ENCODE measurements at places on chromosomes 16 and 17.

GRCh38 chr17:8859804-8860430 lies 7.6 kb downstream of the PIK3R6 start:
- no peak for DNase-seq

DNA sequence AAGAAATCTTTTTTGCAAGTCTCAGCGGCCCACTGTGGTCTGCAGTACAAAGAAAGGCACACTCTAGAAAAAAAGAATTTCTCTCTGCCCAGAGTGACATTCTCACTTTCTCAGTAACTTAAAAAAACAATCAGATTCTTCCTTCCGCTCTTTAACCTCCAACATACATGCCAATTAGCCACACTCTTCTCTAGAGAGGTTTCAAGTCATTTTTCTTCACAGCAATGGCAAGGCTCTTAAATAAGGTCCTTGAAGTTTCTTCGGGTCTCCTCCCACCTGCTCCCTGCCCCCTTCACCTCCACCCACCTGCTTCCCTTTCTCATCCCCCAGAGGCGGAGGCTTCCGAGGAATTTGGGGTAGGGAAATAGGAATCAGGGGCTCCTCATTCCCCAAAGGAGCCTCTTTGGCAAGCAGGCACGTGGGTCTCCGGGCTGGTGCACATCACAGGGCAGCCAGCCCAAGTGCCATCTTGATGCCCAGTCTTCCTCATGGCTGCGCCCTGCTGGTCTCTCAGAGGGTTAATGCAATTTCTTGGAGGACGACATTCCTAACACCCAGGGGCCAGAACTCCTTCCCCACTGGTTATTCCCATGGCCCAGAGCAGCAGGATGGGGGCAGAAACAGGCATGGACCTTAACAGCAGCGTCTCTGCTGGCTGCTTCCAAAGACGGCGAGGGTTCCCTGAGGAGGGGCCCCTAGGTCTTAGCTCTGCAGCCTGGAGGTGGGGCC lies 855 bp upstream of the MEOX1 start:
- no peak for DNase-seq

GRCh38 chr16:58157951-58158540 lies 28.9 kb upstream of the CFAP20 start:
- no peak for DNase-seq

GRCh38 chr17:8300627-8301242 lies 5.5 kb upstream of the SLC25A35 start:
- DNase-seq = peak; percentile 38

- DNase-seq = no peak
Measured at GRCh38 chr16:30778549-30779244, 8.3 kb downstream of the ZNF629 start.

GRCh38 chr16:2056681-2057407 lies 9.1 kb downstream of the TSC2 start:
- DNase-seq = no peak

GRCh38 chr16:25052151-25052511 lies 37.0 kb upstream of the ARHGAP17 start:
- no peak for DNase-seq

DNA sequence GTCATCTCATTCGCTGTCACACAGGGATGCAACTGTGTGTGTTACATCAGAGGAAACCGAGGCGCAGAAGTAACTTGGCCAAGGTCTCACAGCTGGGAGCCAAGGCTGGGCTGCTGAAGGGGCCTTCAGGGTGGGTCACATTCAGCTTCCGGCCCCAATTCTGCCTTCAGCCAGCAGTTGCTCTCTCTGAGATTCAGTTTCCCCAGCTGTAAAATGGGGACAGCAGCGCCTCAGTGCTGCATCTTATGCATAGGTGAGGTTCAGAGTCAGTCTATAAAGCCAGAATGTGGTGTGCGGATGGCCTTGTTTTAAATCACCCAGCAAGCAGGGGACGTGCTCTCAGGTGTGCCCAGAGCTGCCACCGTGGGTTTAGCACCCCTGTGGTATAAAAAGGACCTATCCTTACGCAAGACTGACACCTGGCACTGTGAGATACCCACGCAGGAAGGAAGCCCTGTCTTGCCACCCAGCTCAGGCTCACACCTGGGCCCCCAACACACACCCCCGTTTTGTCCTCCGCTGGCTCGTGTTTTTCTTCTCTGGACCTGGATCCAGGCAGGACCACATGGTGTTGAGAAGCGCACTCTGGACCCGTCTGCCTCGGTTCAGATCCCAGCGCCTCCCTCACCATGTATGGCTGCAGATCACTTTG lies 94.6 kb upstream of the GSE1 start:
- no peak for DNase-seq

- no peak for DNase-seq
Measured at GRCh38 chr17:82201498-82201910, 11.1 kb downstream of the CCDC57 start.

- peak; percentile 35 for DNase-seq
Measured at GRCh38 chr16:55701442-55702319, 45.9 kb downstream of the SLC6A2 start.

- no peak for DNase-seq
Measured at GRCh38 chr16:23729503-23730424, 16.7 kb upstream of the ERN2 start.

DNA sequence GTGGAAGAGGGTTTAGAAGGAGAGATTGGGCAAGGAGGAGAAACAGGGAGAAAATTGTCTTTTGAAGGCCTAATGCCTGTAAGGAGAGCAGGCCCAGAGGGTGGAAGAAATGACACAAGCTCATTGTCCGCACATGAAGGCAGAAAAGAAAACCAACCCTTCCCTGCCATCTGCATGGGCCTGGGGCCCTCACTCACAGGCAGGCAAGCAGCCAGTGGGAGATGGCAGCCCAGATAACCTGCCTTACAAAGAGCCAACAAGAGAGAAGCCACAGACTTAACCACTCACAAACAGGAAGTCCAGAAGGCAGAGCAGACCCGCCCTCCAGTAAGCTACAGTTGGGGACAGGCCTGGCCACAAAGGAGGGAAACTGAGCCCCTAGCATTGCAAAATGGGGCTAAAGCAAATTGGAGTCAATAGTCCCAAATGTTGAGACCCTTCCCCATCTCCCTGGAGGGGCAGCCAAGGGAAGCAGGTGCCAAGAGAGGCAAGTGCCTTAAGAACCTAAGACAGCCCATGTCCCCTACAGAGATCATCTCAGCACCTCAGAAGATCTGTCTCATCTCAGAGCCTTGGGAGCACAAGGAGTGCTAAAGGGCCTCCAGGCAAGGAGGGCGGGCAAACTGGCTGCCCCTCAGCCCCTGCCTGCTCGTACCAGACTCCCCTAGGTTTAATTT lies 7.3 kb upstream of the TSPOAP1 start:
- DNase-seq = no peak

GRCh38 chr16:57473176-57473840 lies 10.8 kb downstream of the POLR2C start:
- no peak for DNase-seq

- DNase-seq = no peak
Measured at GRCh38 chr16:84892097-84892496, 72.3 kb downstream of the CRISPLD2 start.

DNA sequence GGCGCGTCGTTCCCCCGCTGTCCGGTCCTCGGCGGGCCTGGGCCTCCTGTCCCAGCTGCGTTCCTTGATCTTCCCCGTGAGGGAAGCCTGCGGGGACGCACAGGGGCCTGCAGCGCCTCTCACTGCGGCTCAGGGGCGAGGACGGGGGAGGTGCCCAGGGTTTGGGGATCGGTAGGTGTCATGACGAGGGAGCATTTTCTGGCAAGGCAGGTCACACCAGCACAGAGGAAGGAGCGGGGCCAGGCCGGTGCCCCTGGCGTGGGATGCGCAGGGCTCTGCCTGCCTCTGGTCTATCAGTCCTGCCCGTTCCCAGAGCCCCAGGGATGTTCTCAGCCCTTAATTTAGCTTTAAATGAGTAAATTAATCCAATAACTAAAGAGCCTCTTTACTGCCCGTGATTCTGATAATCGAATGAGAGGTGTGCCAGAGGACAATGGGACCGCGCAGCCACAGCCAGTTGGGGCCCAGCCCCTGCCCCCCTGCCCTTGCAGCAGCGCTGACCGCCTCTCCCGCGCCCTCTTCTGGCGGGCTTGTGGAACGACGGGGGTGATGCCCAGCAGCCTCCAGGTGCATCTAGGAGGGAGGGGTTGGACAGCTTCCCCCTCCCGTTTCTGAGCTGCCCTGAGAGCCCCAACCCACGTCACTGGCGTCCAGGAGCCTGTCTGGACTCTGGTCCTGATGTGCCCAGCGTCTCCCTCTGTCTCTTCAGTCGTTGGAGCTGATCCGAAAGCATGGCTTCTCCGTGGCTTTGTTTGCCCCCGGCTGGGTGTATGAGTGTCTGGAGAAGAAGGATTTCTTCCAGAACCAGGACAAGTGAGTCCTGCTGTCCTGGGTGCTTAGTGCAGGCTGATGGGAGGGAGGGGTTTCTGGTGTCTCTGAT lies 7.9 kb downstream of the ENGASE start:
- peak; percentile 39 for DNase-seq

DNA sequence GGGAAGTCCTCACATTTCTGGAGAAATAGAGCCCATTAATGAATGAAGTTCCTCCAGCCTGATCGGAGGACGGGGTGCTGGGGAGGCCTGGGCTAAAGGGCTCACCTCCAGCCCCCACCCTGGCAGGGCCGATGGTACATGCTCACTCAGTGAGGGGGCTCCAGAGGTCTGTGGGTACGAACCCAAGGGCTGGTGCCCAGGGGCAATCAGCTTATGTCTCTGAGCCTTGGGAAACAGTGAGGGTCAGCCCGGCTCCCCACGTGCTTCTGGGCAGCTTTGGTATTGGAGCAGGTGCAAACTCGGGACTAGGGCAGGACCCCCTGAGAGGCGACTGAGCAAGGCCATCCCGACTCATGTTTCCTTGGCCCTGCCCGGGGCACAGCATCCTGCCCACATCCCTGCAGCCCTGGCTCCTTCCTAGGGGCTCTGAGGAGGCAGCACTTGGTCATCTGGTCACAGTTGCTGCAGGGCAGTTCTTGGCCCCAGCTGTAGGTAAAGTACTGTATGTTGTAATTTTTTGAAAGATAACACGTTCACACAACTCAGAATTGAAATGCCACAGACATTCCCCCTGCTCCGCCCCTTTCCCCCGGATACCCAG lies 969 bp upstream of the CETP start:
- no peak for DNase-seq

GRCh38 chr16:11431915-11432465 lies 86.7 kb downstream of the RMI2 start:
- no peak for DNase-seq

DNA sequence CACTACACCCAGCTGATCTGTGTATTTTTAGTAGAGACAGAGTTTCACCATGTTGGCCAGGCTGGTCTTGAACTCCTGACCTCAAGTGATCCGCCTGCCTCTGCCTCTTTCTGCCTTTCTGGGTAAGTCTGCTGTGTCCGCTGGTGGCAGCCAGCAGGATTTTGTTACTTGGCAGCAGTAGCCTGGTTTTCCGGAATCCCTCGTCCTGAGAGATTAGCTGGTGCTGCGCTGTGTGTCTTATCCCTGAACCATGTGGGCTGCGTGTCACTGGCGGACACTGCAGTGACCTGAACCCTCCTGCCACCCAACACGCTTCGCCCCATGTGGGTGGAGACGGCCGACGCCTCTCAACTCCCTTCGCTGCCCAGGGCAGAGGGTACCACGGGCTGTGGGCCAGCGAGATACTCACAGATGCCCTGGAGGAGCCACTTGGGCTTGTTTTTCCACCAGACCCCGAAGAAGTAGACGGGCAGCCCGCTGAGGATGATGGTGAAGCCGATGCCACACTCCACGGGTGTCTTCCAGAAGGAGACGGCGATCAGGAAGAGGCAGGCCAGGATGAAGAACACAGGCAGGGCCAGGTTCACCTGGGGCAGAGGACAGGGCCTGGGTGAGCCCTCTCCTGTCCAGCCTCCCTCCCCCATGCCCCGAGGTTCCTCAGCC lies 35.2 kb downstream of the SLC7A5 start:
- no peak for DNase-seq

DNA sequence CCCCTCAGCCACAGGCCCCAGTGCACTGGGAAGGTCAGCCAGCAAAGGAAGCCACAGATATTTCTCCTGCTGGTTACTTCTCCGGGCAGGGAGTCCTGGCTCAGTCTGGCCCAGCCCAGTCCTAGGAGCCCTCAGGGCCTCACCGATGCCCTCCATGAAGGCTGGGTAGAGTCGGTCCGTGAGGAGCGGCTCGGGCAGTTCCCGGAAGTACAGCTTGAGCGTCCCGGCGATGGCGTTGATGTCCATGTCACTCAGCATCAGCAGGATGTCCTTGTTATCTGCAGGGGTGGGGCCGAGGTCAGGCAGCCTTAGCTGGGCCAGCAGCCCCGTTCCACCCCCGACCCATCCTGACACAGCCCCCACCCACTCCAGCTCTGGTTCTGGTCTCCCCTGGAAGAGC lies 13.7 kb downstream of the TIMM22 start:
- DNase-seq = no peak

DNA sequence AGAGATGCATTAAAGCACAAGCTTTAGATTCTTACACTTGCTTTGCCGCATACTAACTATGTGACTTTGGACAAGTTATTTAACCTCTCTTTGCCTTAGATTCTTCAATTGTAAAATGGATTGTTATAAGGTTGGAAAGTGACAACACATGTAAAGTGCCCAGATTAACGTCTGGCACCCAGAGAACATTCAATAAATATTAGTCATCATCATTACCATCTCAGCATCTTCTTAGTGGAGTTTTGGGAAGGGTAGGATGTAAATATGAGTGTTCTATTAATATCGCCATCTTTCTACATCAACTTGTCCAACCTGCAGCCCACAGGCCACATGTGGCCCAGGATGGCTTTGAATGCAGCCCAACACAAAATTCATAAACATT lies 27.4 kb upstream of the FAM20A start:
- DNase-seq = no peak

- DNase-seq = no peak
Measured at GRCh38 chr17:72710202-72710601, 382.3 kb downstream of the SLC39A11 start.

DNA sequence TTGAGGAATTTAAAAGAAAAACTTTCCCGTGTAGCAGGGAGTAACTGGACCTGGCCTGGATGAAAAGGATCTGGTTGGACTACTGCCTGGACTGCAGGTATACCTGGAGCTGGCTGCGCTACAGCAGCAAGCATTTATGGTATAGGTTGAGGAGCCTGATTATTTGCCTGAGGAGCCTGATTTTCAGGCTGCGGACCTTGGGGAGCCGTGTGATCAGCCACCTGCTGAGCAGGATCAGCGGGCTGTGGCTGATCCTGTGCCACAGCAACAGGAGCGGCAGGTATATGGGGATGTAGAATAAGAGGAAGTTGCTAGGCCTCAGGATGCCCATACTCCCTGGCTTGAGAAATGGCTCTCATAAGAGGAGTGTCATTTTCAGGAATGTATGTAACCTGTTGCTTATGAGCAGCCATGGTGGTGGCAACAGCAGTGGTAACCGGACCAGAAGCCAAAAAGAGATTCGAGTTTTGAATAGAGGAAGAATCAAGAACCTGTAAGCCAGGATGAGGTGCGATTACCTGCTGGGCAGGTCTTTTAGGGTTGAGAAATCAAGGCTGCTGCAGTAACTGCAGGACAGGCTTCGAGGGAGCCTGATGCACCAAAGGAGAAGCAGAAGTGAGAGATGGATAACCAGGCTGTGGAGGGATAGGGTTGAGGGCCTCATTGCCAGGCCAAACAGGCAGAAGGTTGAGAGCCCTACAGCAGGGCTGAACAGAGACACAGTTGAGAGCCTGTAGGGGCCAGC lies 60.9 kb upstream of the ARL4D start:
- no peak for DNase-seq

- DNase-seq = no peak
Measured at GRCh38 chr16:87707097-87707496, 58.7 kb downstream of the KLHDC4 start.

Measured in substantia nigra (tissue), 51 donors.